ENCODE measurements at places on chromosomes 5 and 9.

GRCh38 chr5:139232147-139232724 lies 34.1 kb upstream of the SIL1 start:
- no peak for DNase-seq

DNA sequence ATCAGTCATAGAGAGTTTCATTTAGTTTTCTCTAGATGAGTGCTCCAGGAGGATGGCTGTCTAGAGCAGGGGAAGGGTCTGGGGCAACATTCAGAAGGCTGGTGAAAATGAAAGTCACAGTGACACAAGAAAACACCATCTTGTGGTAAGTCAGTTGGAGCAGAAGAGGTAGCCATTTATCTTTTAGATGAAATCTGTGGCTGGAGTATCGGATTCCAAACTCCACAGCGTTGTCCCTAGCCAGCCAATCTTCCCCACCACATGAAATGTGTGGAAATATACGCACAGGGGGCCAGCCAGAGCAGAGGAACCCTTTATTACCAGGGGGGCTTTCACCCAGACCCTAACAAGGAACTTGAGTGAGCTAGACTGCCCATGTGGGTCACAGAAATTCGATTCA lies 15.9 kb upstream of the TNFAIP8 start:
- DNase-seq, result no peak

DNA sequence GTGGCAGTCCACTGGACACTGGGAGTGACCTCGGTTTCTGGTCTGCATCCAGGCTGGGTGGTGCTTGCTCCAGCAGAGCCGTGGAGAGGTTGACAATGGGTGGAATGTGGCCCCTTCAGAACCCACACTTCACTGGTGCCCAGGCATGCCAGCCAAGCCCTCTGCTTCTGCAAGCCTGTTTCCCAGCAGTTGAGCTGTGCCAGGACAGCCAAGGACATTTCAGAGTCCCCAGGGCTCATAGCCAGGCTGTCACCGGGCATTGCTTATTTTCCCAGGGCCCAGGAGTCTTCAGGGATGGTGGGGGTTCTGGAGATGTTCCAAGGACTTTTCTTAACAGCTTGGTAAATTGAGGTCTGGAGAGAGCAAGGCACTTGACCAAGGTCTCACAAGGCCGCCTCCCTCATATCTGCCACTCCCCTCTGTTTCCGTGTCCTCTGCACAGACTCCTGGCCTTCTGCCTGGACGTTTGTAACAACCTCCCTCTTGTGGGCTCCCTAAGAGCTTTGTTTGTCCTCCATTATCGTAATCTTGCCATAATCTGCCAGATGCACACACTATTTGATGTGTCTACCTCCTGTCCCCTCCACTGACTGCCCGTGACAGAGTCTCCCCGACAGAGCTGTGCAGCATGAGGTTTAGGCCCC lies 3.8 kb upstream of the NDST1 start:
- no peak for DNase-seq

DNA sequence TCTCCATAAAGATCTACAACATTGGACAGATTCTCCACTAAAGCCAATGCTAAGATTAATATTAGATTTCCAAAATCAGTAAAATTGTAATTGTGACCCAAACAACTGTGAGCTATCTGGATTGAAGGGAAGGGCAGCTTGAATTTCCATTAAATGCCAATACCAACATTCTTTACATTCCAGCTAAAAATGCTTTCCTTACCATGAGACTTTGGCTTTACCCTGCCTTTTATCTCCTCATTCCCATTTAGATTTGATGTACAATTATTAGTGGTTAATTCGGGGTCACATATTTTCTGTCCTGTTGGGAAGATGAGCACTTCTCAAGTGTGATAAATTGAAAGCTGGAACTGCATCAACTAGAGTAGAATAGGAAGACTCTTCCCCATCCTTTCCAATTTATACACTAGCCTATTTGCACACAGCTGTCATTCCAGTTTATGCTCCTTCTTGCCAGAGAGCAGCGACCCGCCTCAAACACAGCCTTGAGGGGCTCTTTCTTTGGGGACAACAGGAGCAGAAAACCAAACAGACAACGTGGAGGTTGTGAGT lies 33.1 kb upstream of the MYOT start:
- DNase-seq, result no peak

DNA sequence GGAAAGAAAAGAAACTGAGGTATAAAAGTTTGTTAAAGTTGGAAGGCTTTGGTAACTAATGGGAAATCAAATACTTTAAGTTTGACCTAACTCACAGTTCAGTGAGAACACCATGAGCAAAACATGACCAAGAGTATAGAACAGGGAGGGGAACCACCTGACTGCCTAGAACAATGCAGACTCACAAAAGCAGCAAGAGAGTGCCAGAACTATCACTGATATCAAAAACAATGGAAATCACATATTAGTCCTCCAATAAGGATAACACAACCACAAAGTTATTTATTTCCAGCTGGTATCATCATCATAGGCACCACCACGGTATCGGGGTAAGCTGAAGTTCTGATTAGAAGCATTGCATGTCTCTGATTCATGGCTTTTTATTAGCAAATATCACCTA lies 77.5 kb downstream of the TRPM6 start:
- DNase-seq, result no peak

GRCh38 chr5:72767289-72768010 lies 49.0 kb upstream of the TNPO1 start:
- DNase-seq, result peak; percentile 68

GRCh38 chr5:78260771-78261170 lies 33.7 kb downstream of the AP3B1 start:
- DNase-seq, result no peak

DNA sequence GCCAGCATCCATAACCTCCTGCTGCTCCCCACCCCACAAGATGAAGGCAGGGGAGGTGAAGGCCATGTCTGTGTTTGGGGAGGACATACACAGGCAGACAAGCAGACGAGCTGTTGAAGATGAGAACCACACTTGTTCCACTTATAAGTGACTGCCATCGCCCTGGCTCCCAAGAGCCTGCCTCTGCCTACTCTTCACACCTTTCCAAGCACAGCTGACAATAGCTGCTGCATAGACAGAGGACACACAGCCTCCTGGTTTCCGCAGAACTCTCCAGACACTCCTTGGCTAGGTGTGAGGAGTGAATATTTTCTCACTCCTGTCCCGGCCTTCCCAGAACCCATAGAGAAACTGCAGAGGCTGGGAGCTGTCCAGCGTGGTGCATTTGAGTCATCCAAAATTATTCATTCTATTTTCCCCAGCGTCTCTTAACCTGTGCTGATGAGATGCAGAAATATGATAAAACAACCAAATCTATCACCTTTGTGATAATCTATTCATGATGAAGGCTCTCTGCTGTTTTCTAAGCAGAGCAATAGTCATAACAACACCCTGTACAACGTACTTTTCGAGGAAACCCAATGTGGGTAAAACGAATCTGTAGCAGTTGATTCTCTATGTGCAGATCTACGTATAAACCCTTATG lies 24.7 kb downstream of the KLF9 start:
- DNase-seq, result no peak

- DNase-seq, result no peak
These were observed 186.7 kb downstream of the COMMD10 start for GRCh38 chr5:116271446-116272025.

DNA sequence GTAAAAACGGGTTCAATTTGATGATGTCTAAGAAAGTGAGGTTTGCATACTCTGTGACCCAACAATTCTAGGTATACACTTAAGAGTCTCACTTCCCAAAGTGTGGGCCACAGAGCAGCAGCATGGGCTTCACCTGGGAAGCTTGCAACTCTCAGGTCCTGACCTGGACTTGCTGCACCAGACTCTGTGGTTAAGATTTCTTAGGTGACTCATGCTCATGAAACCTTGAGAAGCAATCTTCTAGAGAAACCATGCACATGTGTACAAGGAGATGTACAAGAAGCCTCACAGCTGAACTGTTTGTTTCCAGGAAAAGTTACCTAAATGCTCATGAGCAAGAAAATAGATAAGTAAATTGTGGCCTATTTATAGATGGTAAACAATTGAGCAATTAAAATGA lies 30.0 kb downstream of the DNAJC21 start:
- DNase-seq, result no peak

GRCh38 chr5:141636413-141637122 lies at the start of the genes HDAC3 and RELL2:
TSS of gene HDAC3 (minus strand) at chr5:141636849. CDS start at chr5:141636790, 59 bp downstream.
TSS of gene RELL2 (plus strand) at chr5:141636997. CDS start at chr5:141638226, 1,229 bp downstream.
- peak; percentile 58 for DNase-seq

GRCh38 chr9:16652582-16652981 lies 217.9 kb downstream of the BNC2 start:
- no peak for DNase-seq

DNA sequence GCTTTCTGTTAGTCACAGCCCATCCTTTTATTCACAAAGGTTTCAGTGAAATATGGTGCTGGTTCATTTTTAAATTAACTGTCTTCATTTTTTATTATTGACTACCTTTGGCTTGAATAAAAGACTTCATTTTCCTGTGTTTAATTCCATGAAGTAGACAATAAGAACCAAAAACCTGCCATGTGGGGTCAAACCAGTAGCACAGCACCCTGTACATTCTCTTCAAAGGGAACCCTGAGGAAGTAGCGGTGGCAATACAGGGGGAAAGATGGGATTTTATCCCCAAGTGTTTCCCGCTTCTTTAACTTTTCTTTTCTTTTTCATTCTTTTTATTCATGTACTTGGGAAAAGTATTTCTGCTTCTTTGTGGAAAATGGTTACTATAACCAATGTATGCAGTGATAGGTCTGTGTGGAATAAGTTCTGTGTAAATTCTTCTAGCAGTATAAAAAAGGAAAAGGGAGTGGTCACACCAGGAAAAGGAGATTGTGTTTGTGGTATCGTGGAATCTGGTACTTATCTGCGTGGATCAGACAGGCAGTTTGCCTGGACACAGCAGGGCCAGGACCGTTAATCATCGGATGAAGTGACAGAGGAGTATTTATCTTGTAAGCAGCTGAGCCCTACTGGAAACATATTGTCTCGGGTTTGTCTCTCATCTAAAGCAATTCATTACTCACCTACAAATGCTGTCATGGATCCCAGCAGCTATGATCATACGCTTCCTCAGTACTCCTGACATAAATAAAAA lies 94.2 kb downstream of the PPIC start:
- no peak for DNase-seq

DNA sequence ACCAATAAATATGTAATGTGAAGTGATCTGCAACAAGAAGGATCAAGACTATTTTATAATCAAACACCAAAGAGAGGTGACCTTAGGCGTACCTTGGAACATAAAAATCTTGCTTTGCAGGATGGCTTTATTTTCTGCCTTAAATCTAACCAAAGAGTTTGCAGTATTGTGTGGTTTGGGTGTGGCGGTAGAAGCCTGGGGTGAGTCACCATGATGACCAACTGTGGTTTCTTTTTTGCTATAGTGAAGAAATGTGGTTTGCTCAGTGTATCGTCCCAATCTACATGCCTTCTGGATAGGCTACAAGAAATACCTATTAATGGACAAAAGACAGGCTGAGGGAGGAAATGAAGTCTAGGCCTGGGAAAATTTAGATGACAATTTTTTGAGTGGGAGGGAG lies 5.1 kb upstream of the CAST start:
- DNase-seq, result no peak

DNA sequence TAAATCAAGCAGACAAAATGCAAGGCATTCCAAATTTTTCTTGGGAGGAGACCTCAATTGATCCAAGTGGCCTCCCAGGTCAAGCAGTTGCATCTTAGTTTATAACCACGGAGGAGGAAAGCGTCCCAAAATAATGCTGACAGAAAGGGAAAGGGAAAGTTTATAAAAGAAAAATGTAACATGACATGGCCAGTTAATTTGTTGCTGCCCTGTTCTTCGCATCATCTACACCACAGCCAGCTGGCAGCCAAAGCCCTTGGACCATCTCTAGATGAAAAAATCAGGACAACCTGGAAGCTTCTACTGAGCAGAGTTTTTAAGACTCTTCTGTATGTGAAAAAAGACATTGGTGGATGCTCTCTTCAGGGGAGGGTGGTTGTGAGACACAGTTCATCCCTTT lies 128.8 kb upstream of the FBXL7 start:
- DNase-seq, result no peak

GRCh38 chr5:170144286-170145023 lies 38.8 kb downstream of the FOXI1 start:
- no peak for DNase-seq

- no peak for DNase-seq
These were observed 133.3 kb downstream of the PCSK5 start for GRCh38 chr9:76023715-76024195.

DNA sequence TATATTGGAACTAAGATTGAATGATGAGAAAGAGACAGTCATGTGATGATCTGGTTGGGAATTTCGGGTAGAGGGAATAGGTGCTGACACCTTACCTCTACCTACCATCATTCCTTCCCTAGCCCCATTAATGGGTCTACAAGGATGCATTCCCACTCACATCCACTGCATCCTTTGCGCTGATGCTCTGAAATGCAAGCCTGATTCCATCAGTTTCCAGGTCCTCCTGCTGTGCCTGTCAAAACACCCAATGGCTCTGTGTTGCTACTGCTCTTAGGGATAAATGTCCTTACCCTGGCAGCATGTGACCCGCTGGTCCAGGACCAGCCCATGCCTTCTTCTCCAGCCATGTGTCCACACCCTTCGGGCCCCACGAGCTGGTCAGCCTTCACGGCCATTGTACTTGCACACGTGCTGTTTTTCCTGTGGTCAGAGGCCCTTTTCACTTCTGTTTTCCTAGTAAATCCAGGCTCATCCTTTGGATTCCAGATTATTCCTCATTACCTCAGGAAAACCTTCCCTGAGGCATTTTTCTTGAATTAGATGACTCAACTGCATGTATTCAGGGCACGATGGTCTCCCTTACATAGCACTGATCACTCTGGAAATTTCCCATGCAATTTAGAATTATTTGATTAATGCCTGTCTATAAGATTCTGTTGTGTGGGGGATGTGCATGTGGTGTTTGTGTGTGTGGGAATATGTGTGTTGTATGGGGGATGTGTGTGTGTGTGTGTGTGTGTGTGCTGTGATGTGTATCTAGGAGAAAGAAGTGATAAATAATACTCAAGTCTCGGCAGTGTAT lies 185.0 kb downstream of the DIRAS2 start:
- DNase-seq, result no peak

DNA sequence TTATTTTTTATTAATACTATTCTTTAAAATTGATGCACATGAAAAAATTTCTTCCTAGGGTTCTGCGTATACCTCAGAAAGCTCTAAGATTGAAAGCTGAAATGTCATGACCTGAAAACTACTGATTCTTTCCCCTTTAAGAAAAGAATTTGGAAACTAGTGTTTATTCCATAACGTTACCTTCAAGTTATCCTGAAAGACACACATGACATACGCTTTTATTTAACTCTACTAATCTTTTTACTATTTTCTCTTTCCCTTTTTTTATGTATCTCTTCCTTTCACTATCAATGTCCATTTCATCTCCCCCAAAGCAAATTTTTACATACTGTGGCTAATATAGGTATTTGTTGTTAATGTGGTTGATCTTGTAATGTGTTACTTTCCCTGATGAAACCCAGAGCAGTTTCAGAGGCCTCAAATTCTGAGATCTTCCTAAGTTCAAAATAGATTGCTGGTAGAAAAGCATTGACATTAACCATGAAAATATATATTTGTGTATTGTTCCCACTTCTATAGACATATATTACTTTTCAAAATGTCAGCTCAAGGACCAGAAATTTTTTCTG lies 7.4 kb downstream of the NIPBL start:
- DNase-seq, result no peak
